ENCODE measurements at places on chromosomes 2 and 18.

DNA sequence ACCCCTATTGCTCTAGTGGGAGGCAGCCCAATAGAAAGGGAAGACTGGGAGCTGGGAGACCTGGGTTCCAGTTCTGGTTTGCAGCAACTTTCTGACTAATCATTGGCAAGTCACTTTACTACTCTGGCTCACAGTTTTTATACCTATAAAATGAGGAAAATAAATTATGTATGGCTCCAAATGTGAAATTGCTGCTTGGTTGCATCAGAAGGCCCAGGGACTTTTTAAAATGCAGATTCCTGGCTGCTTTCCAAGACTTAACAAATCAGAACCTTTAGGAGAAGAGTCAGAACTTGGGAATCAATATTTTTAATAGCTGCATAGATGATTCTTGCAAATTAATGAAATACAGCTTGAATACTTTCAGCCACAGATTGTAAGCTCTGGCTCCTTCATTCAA lies 943.9 kb downstream of the EPHA4 start:
- no peak for DNase-seq
- H3K4me3 ChIP-seq = no peak overlapping the region
- H3K27me3 ChIP-seq = no peaks in the 10 kb centered on the region
- no peak overlapping the region for H3K27ac ChIP-seq

DNA sequence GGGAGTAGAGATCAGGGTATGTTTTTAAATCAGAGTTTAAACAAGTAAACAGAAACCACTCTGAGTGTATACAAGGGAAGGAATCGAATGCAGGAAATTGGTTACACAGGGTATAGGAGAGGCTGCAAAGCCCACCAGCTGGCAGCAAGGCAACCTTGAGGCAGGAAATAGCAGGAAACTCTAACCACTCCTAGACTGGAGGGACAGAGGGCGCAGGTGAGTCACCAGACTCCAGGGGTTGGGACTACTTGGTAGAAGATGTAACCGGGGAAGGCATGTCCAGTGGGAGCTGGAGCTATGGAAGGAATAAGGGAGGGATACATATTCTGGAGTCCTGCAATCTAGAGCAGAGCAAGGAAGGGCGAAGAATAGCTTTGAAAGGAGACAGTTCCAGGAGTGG lies 152.3 kb downstream of the MEIS1 start:
- H3K27me3 ChIP-seq = peaks cover 3% of the 10 kb centered on the region
- no peak overlapping the region for H3K27ac ChIP-seq
- H3K4me1 ChIP-seq = no peaks in the 10 kb centered on the region
- no peak for DNase-seq
- no peaks in the 10 kb centered on the region for H3K36me3 ChIP-seq

DNA sequence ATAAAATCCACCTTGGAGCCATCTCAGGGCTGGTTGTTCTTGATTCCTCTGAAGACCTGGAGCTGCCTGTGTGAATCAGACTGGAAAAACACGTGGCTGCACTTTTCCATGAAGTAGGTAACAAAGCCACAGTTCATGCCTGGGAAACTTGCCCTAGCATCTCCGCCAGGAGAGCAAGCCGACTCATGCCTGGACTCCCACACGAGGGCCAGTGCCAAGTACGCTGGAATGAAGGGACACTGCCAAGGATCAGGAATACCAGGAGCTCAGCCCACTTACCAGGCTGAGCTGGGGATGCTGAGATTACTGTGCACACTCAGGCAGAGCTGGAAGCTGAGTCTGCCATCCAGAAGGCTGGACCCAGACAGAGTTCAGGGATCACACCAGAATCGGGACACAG lies 10.9 kb upstream of the FHL2 start:
- H3K4me3 ChIP-seq = no peak overlapping the region
- no peak overlapping the region for H3K27ac ChIP-seq
- H3K27me3 ChIP-seq = peaks cover 44% of the 10 kb centered on the region
- no peaks in the 10 kb centered on the region for H3K36me3 ChIP-seq

DNA sequence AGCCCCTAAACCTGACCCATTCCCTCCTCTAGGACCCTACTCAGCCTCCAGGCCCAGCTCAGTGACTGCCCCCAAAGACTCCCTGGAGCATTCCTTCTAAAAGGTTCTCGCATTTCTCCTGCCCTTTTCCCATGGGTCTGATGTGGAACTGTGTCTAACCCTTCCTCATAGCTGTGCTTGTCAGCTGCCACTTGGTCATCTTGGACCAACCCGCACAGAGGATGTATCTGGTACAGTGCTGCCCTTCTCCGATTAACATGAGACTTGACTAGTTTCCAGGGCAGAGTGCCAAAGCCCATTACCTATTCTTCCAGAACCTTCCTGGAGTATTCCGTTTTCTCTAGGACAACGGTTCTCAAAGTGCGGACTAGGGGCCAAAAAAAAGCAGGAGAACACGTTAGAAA lies 518 bp upstream of the NFU1 start:
- peak overlapping the region; percentile 96 for H3K27ac ChIP-seq
- H3K36me3 ChIP-seq = peaks cover 9% of the 10 kb centered on the region
- H3K4me3 ChIP-seq = peak overlapping the region; percentile 91
- H3K4me1 ChIP-seq = peaks cover 21% of the 10 kb centered on the region
- H3K27me3 ChIP-seq = no peaks in the 10 kb centered on the region

GRCh38 chr2:80311304-80311703 lies 6.8 kb upstream of the LRRTM1 start:
- no peaks in the 10 kb centered on the region for H3K36me3 ChIP-seq
- no peak overlapping the region for H3K4me3 ChIP-seq
- no peak overlapping the region for H3K27ac ChIP-seq
- no peak for DNase-seq

GRCh38 chr2:30287190-30287840 lies 56.0 kb downstream of the LBH start:
- H3K27ac ChIP-seq = peak overlapping the region; percentile 12
- H3K4me1 ChIP-seq = peaks cover 29% of the 10 kb centered on the region
- no peaks in the 10 kb centered on the region for H3K27me3 ChIP-seq
- no peak for DNase-seq
- H3K36me3 ChIP-seq = no peaks in the 10 kb centered on the region
